Naive thymus-derived CD8-positive, alpha-beta T cell (primary cell): ENCODE measurements at places on chromosomes 1 and 21.

GRCh38 chr1:70075761-70076160 is 129.6 kb downstream of the LRRC40 start:
- no peaks in the 10 kb centered on the region for H3K4me1 ChIP-seq
- H3K27ac ChIP-seq, result no peak overlapping the region
- no peaks in the 10 kb centered on the region for H3K36me3 ChIP-seq

- no peak for DNase-seq
- no peaks in the 10 kb centered on the region for H3K4me1 ChIP-seq
- H3K36me3 ChIP-seq, result peaks cover 38% of the 10 kb centered on the region
- H3K4me3 ChIP-seq, result no peak overlapping the region
- no peak overlapping the region for H3K27ac ChIP-seq
- no peaks in the 10 kb centered on the region for H3K27me3 ChIP-seq
Measured at GRCh38 chr1:70171512-70171911, 33.9 kb downstream of the LRRC40 start.

- no peak overlapping the region for H3K27ac ChIP-seq
- no peaks in the 10 kb centered on the region for H3K36me3 ChIP-seq
- no peaks in the 10 kb centered on the region for H3K4me1 ChIP-seq
- no peak overlapping the region for H3K4me3 ChIP-seq
Measured at GRCh38 chr1:46557403-46557802, 6.0 kb upstream of the KNCN start.

GRCh38 chr1:114218361-114219171 is 64.9 kb upstream of the SYT6 start:
- no peak for DNase-seq
- H3K27ac ChIP-seq, result peak overlapping the region; percentile 6
- H3K4me1 ChIP-seq, result peaks cover 4% of the 10 kb centered on the region
- peaks cover 8% of the 10 kb centered on the region for H3K27me3 ChIP-seq
- no peak overlapping the region for H3K4me3 ChIP-seq

DNA sequence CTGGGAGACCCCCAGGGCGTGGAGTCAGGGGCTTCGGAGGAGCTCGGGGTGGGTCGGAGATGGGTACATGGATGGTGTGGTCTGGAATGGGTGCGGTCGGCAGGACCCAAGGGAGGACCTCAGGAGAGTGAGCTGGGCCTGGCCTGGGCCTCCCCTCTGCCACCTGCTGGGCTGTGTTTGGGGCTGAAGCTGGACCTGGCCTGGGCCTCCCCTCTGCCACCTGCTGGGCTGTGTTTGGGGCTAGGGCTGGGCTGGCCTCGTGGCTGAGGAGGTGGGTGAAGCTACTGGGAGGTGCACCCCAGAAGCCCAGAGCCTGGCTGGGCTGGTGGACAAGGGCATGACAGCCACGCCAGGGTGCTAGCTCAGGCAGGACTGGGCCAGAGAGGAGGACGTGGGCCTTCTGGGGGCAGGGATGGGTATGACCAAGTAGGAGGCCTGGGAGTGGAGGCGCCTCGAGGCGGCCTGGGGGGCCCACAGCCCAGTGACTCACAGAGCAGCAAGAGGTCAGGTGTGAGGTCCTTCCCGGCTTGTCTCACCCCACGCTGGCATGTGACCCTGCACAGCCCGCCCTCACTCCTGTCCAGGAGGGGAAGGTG is 14.5 kb downstream of the SAMD11 start:
- no peak overlapping the region for H3K4me3 ChIP-seq
- H3K27ac ChIP-seq, result no peak overlapping the region
- DNase-seq, result no peak
- peaks cover 14% of the 10 kb centered on the region for H3K4me1 ChIP-seq
- H3K27me3 ChIP-seq, result peaks cover 40% of the 10 kb centered on the region
